ENCODE measurements at places on chromosomes 4 and X. TPM values are rescaled to one million over a fixed set of nuclear protein-coding genes. Genes with fewer than 3 reads are reported as not detected.

DNA sequence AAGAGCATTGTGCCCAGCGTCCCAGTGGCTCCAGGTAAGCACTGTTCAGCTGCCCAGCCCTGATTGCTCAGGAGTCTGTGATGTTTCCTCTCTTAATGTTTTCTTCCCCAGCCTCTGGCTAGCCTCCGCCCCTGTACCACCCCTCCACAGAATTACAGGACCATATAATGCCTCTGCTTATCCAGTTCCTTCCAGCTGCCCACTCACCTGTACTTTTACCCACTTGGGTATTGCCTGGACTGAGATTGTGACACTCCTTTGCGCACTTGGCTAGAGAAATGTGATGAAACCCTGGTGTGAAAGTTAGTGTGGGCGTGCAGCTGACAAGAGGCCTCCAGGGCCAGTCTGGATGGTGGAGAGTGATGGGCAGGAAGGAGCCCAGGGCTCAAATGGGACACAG, at the start of gene AWAT2:
AWAT2 (minus strand) TSS at position 14 of the 400 bp plus-strand sequence; CDS start at position 8, 6 bp downstream.
- H3K4me1 ChIP-seq: no peaks in the 10 kb centered on the region
- no peaks in the 10 kb centered on the region for H3K36me3 ChIP-seq
- DNase-seq: no peak
- H3K4me3 ChIP-seq: no peak within 1 kb of the TSS
- no peak within 1 kb of the TSS for H3K27ac ChIP-seq
- H3K27me3 ChIP-seq: no peaks in the 10 kb centered on the region

Gene BEND2
- total RNA-seq: not detected

- no peak overlapping the region for H3K4me3 ChIP-seq
- H3K4me1 ChIP-seq: no peaks in the 10 kb centered on the region
- DNase-seq: peak; percentile 57
- H3K27me3 ChIP-seq: no peaks in the 10 kb centered on the region
- H3K36me3 ChIP-seq: no peaks in the 10 kb centered on the region
- H3K27ac ChIP-seq: no peak overlapping the region
Observed at GRCh38 chrX:123833387-123833786, 26.5 kb upstream of the XIAP start.

DNA sequence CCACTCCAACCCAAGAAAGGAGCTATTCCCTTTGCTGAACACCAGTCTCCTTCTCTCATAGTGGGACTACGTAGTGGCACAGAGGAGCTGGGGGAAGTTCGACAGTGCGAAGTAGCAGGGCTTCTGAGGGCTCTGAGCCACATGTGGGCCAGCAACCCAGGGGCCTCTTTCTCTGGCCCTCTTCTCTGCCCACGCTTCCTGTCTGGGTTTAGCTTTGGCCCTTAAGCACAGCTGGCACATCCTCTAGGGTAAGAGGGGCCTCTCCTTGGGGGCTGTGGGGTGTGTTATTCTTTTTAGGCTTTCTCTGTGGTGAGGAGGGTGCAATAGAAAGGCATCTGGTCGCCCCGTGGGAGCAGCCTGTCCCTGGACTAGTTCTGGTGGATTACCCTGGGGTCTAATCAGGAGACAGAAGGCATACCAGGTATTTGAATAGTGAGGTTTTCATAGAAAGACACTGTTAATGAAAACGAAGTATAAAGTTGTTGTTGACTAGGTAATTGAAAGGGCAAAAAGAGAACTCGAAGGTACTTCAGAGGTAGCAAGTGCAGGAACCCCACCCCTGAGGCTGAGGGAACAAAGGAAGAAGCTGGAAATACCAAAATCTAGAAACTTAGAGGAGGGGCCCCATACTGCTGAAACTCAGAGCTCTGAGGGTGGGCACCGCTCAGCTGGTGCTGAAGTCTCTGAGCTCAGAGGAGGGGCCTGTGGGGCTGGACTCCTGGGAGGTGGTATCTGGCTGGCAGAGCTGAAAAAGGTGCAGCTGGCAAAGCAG, 151.9 kb upstream of the RPS6KA3 start:
- H3K4me3 ChIP-seq: no peak overlapping the region
- no peak overlapping the region for H3K27ac ChIP-seq
- H3K27me3 ChIP-seq: no peaks in the 10 kb centered on the region
- H3K4me1 ChIP-seq: no peaks in the 10 kb centered on the region
- no peaks in the 10 kb centered on the region for H3K36me3 ChIP-seq
- DNase-seq: no peak

- no peaks in the 10 kb centered on the region for H3K4me1 ChIP-seq
- H3K27me3 ChIP-seq: no peaks in the 10 kb centered on the region
- no peak overlapping the region for H3K4me3 ChIP-seq
- H3K27ac ChIP-seq: no peak overlapping the region
- DNase-seq: no peak
Observed at GRCh38 chr4:109332926-109333464, 30.5 kb upstream of the COL25A1 start.

- no peaks in the 10 kb centered on the region for H3K36me3 ChIP-seq
- H3K4me1 ChIP-seq: no peaks in the 10 kb centered on the region
- DNase-seq: peak; percentile 25
- no peak overlapping the region for H3K27ac ChIP-seq
- H3K4me3 ChIP-seq: no peak overlapping the region
- H3K27me3 ChIP-seq: no peaks in the 10 kb centered on the region
Observed at GRCh38 chrX:11239230-11239629, 54.0 kb upstream of the AMELX start.

GRCh38 chrX:51494409-51494808, 2.0 kb downstream of the NUDT11 start:
- no peak overlapping the region for H3K27ac ChIP-seq
- H3K4me1 ChIP-seq: no peaks in the 10 kb centered on the region
- H3K36me3 ChIP-seq: no peaks in the 10 kb centered on the region

- H3K36me3 ChIP-seq: no peaks in the 10 kb centered on the region
- peak; percentile 15 for DNase-seq
- H3K27me3 ChIP-seq: no peaks in the 10 kb centered on the region
Observed at GRCh38 chrX:94058728-94059382, 384.8 kb downstream of the FAM133A start.

DNA sequence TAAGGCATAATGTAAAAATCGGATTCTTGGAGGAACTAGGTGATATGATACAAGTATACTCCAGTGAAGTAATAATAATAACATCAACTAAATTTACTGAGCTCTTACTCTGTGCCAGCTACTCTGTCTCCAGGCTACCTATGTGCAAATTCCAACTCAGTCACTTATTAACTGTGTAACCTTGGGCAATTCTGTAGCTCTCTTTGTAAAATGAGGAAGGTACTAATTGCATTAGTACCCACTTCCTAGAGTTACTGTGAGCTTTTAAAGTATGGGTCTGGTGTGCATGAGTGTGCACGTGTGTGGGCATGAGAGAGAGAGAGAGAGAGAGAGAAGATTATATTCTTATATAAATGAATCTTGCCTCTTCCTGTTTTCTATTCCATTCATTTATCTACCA, 169.9 kb downstream of the KCNIP4 start:
- no peak overlapping the region for H3K4me3 ChIP-seq
- H3K36me3 ChIP-seq: no peaks in the 10 kb centered on the region
- no peaks in the 10 kb centered on the region for H3K27me3 ChIP-seq
- no peak for DNase-seq

Gene UCP1
- total RNA-seq: not detected

GRCh38 chr4:155392481-155393184, 15.9 kb upstream of the MAP9 start:
- H3K36me3 ChIP-seq: no peaks in the 10 kb centered on the region
- no peak overlapping the region for H3K4me3 ChIP-seq
- no peaks in the 10 kb centered on the region for H3K4me1 ChIP-seq
- DNase-seq: no peak
- H3K27ac ChIP-seq: no peak overlapping the region

- no peaks in the 10 kb centered on the region for H3K4me1 ChIP-seq
- no peak for DNase-seq
- no peaks in the 10 kb centered on the region for H3K27me3 ChIP-seq
- no peak overlapping the region for H3K27ac ChIP-seq
Observed at GRCh38 chr4:53531585-53532224, 59.6 kb downstream of the LNX1 start.

Gene BTC
- 1.8 TPM for total RNA-seq

Gene COL25A1
- total RNA-seq: 0.26 TPM

Data from body of pancreas (tissue), 4 donors.